ENCODE measurements at places on chromosomes 7 and 10. TPM values are rescaled to one million over a fixed set of nuclear protein-coding genes. Genes with fewer than 3 reads are reported as not detected.
A peak's percentile ranks its signal among the peaks of the same experiment; 100 is the strongest.

DNA sequence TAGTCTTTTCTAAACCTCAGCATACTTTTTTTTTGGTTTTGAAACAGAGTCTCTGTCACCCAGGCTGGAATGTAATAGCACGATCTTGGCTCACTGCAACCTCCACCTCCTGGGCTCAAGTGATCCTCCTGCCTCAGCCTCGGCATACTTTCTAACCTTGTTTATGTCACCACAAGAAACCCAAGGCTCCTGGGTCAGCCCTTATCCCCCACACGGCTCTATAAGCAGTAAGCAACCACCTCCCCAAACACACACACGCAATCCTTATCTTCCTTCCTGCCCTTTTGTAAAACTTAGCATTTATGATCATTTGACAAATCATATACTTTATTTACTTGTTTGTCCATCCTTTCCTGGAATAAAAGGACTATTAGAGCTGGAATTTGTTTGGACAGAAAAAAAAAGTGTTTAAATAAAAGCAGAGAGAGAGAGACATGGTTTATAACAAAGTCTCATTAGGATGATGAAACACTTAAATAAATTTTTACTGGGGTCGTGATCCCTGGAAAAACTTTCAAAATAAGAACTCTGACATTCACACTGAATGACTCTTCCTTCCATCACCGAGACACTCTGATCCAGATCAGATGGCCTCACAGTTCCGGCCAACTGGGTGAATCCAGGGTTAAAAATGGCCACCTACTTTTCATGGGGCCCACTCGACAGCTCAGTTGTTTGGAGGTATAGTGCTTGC is 72.7 kb upstream of the PIK3CG start:
- DNase-seq, result no peak

CALY gene
- 0.73 TPM for polyA plus RNA-seq

DNA sequence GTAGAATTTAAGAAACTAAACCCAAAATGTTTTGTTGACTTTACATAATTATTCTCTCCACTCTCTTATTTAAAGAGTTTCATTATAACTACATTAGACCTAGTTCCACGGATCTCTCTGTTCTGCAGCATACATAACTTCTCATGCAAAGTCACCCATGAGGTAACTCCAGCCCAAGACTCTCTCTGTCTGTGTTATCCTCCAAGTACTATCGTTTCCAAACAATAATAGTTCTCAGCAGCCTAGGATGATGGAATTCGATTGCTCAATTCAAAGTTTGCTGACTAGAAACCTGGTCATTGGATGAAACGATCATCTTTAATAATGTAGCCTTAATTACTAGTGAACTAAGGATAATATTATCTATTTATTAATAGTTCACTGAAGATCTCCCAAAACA is 203.1 kb upstream of the PTN start:
- DNase-seq, result no peak

ARHGEF5 gene
- polyA plus RNA-seq, result 2.6 TPM

GRCh38 chr10:85508159-85508558 is 858.4 kb downstream of the GRID1 start:
- no peak for DNase-seq

GRCh38 chr10:27635699-27636270 is 109.8 kb downstream of the MKX start:
- DNase-seq, result no peak

- DNase-seq, result no peak
Measured at GRCh38 chr7:98303906-98304305, 22.4 kb downstream of the BRI3 start.

GRCh38 chr10:24279166-24279565 is 70.2 kb downstream of the KIAA1217 start:
- no peak for DNase-seq

SUN3 gene
- polyA plus RNA-seq, result not detected

SPDYE8 gene
- polyA plus RNA-seq, result not detected

DNA sequence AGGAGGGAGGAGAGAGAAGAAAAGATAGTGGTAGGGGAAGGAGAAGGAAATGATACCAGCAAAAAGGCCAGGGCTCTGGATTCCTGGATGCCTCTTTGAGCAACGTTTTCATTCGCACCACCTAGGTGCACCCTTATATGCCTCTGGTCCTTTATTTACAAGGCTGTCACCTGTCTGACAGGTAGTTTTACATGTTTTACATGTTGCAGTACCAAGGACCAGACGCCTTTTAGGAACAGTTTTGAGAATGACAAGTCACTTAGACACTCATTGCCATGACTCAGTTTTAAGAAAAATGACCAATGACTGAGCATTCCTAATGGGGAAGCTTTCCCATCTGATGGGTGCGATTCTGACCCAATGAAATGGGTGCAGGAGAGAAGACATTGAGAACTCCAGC is 119.8 kb downstream of the GLI3 start:
- DNase-seq, result no peak

DNA sequence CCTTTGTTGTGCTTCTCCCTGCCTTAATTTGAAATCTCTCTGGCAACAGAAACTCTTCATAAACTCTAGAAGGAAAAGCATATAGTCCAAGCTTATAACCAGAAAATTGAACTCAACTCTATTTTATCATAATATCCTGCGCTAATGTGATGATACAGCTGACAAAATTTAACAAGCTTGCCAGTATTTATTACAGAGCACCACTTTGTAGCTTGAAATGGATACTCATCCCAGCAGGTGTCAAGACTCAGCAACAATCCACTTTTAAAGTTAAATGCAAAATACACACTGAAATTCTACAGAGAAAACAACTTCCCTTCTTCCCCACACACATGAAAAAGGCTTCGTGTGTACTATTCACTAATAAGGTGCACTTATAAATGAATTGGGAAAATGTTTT is 228.9 kb downstream of the AGMO start:
- no peak for DNase-seq

PTPRN2 gene
- polyA plus RNA-seq, result 0.46 TPM

DNA sequence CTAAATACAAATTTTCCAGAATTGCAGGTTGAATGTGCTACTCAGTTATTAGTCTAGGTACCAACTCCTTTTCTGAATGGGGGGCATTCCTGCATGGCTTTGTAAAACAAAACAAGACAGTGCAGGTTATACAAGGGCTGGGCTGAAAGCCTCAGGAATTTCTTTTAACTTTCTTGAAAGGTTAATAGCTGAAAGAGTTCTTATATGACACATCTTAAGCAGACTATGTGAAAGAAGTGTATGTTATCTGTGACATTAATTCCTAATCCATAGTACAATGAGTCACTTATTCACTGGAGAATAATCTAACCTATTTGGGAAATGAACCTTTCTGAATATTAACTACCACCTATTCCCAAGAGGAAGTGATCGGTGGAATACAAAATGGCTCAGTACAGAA is 115.6 kb upstream of the FAM133B start:
- no peak for DNase-seq

- no peak for DNase-seq
Measured at GRCh38 chr10:22271786-22272185, 44.4 kb upstream of the COMMD3 start.

METTL27 gene
- polyA plus RNA-seq, result 5.8 TPM

DNA sequence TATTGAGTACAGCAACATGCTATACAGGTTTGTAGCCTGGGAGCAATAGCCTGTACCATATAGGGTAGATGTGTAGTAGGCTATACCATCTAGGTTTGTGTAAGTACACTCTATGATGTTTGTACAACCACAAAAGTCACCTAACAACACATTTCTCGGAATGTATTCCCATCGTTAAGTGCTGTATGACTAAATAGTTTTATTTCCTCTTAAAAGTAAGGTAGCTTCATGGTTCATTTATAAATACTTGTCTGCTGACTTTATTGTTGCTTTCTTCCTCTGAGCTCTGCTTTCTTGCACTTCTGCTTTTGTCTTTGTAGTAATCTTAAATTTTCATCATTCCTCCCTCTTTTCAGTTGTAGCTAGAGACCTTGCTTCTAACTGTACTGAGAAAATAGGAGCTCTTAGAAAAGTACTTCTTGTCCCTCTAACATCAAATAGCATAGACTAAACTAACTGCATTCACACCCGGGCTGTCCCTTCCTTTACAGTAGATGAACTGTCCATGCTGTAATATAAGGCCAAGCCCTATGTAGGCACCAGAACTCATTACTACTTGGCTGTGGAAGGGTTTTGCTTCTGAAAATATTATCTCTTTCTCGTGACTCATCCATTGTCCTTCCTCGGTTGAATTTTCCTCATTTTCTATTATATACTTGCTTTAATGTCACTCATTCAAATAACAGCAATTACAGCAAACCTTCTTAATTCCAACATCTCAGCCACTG is 55.4 kb upstream of the FAM3C start:
- DNase-seq, result no peak

- DNase-seq, result peak; percentile 66
Measured at GRCh38 chr10:62050893-62051433, 149.5 kb downstream of the ARID5B start.

GRCh38 chr7:125847055-125847454 is 917.4 kb upstream of the POT1 start:
- DNase-seq, result no peak

TRPV5 gene
- polyA plus RNA-seq, result not detected

TLX1 gene
- not detected for polyA plus RNA-seq

DNA sequence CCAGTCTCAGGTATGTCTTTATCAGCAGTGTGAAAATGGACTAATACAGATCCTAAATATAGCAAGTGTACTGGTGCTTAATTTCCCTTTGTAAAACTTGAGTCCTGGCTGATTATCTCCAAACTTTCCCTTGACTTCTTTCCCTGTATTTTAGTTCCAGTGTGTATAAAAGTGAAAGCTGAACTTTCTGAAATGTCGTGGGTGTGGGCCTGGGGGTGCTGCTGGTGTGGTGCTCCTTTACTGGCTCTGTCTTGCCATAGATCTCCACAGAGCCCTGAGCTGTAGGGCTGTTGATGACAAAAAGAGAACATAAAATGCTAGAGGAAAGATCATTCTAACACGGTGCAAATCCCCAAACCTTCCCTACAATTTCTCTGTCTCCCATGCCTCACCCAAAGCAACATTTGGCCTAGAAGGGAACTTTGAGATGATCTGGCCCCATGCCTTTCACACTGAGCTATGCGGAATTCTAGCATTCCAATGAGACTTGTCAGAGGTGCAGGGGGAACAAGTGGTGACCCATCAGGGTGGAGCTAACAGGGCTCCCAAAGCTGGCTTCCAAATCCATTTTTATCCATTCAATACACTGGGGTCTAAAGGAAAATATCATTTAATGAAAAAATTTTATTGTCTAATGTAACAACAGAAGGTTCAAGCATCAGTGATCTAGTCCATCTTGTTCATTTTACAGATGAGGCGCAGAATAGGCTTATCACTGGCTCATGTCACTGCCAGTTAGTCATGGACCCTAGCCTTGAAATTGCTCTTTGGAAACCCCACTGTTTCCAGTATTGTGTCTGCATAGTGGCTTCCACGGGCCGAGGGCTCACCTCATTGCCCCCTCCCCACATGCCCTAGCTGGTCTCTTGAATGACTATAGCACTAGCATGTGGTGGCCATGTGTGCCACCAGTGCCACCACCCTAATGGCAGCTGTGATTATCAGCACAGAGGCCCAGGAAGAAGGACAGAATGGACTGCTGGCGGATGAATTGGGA is 1000.9 kb downstream of the LRMDA start:
- DNase-seq, result no peak

DNA sequence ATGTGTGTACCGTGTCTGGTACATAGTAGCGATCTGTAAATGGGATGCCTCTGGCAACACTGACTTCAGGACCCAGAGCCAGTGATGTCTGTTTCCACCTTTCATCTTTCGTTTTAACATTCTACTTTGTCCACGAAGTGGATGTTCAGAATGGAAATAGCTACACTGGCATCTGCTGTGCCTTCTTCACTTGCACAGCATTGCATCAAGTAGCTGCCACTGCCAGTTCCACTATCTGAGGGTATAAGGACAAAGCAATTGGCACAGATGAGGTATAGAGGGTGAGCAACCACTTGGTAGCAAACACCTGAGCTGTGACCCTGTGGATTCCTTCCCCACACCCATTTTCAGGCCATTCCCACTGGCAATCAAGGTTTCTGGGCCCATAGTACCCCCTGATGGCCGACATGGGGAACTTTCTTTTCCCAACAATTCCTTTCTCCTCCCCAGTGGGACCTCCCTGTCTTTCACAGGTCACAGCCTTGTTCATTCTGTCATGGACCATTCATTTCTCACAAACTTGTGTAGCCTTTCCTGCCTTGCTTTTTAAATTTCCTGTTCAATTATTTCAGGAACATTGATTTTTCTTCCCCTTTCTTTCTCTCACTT is 4.0 kb downstream of the ITGA8 start:
- DNase-seq, result no peak

GRCh38 chr7:74514131-74514591 is 60.5 kb downstream of the GTF2IRD1 start:
- no peak for DNase-seq

GRCh38 chr7:112995059-112995824 is 91.4 kb downstream of the GPR85 start:
- no peak for DNase-seq

GRCh38 chr10:80609331-80609730 is 71.6 kb downstream of the SH2D4B start:
- DNase-seq, result no peak

CSTF2T gene
- polyA plus RNA-seq, result 18.2 TPM

CLCN1 gene
- 0.03 TPM for polyA plus RNA-seq

SPDYE2 gene
- not detected for polyA plus RNA-seq

DNA sequence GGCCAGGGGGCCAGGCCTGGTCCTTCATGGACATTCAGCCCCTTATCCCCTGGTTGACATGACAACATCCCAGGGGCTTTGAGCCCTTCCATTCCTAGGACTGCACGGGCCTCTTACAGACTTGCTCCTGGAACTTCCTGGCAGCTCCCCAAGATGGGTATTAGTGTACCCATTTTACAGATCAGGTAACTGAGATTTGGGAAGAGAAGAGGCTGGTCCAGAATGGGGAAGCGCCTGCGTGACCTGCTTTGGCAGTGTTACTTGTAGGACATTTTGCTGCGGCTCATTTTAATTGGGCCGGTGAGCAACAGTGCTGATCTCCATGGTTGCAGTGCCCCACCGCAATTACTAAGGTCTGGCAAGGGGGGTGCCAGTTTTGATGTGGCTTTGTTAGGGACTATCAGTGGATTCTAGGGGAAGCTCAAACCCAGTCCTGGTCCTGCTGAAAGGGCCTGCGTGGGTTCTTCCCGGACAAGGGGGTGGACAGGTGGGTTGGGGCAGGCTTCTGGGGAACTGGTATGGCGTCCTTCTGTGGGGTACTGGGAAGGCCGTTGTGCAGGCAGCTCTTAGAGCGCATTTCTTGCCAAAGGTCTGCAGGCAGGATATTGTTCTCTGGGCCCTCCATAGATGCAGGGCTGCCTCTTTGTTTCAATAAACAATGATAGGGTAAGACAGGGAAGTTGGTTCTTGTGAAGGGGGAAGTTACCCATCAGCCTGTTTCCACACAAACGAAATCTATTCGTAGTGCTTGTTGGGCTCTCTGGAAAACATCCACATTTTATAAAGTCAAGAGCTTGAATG is 137.6 kb downstream of the RGS10 start:
- DNase-seq, result no peak

PVRIG gene
- polyA plus RNA-seq, result not detected

GPC2 gene
- polyA plus RNA-seq, result 2.9 TPM

SFTPA1 gene
- polyA plus RNA-seq, result not detected

DNA sequence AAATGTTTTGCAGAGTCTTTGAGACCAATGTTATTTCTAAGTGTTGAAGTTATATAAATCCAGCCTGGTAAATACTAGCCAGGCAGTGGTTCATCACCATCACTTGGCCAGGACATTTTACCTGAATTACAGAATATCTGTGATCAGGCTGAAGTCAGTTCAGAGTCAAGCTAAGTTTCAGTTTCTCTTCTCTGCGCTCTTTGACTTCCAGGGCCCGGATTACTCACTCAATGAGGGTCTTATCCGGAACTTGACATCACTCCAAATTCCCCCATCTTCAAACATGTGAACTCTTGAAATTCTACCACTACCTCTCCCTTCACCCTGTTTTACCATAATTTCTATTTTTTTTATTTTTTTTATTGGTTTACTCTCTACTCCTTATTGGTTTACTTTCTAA is 36.6 kb upstream of the CCAR1 start:
- DNase-seq, result no peak

CYTH3 gene
- 22.0 TPM for polyA plus RNA-seq

IQUB gene
- 0.08 TPM for polyA plus RNA-seq
